ENCODE measurements at places on chromosomes 1 and 21.

DNA sequence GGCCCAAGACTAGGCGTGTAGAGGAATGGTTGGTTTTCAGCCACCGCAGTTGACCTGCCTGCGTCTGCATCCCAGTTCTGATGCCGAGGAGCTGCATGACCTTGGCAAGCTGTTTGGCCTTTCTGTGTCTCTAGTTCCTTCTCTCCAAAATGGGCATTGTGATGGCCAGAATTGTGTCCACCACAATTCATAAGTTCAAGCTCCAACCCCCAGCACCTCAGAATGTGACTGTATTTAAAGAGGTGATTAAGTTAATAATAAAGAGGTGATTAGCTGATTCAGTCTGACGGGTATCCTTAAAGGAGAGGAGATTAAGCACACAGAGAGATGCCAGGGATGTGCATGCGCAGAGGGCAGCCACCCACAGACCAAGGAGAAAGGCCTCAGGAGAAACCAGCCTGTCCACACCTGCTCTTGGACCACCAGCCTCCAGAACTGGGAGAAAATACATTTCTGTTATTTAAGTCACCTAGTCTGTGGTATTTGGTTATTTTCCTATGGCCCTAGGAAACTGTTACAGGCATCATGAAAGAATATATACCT is 28.5 kb downstream of the MAB21L3 start:
- no peak for DNase-seq

GRCh38 chr1:109821831-109822745 is 58.4 kb upstream of the EPS8L3 start:
- DNase-seq: no peak

GRCh38 chr21:36246080-36246631 is 73.8 kb upstream of the MORC3 start:
- DNase-seq: no peak

- DNase-seq: no peak
Measured at GRCh38 chr1:173688300-173688699, 18.6 kb upstream of the ANKRD45 start.

GRCh38 chr21:35616090-35616489 is 444.2 kb downstream of the SETD4 start:
- DNase-seq: no peak

GRCh38 chr1:100597061-100597741 is 59.3 kb downstream of the GPR88 start:
- DNase-seq: no peak

GRCh38 chr1:33316601-33317000 is 4.3 kb downstream of the A3GALT2 start:
- DNase-seq: no peak

- no peak for DNase-seq
Measured at GRCh38 chr1:214516434-214517326, 34.7 kb downstream of the PTPN14 start.

GRCh38 chr1:35795295-35795694 is 12.5 kb upstream of the AGO4 start:
- DNase-seq: no peak

GRCh38 chr21:17513214-17514123 is 626 bp downstream of the CXADR start:
- no peak for DNase-seq

- DNase-seq: no peak
Measured at GRCh38 chr1:8925406-8925805, 20.3 kb upstream of the CA6 start.

GRCh38 chr1:2080140-2080539 is 29.9 kb downstream of the PRKCZ start:
- DNase-seq: no peak

- DNase-seq: no peak
Measured at GRCh38 chr1:47871799-47872353, 125.3 kb downstream of the TRABD2B start.

- DNase-seq: no peak
Measured at GRCh38 chr21:45802425-45802824, 158.9 kb downstream of the PCBP3 start.

DNA sequence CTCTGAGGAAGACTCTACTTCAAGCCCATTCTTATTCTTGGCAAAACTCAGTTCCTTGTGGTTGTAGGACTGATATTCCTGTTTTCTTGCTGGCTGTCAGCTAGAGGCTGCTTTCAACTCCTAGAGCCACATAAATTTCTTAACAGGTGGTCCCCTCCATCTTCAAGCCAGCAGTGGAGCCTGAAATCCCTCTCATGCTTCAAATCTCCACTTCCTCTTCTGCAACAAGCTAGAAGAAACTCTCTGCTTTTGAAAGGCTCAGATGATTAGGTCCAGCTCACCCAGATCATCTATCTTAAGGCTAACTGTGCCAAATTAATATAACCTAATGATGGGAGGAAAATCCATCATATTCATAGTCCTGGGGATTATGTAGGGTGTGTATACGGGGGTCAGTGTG is 43.2 kb upstream of the CD34 start:
- DNase-seq: no peak

GRCh38 chr1:27109103-27109822 is 45.7 kb downstream of the SLC9A1 start:
- peak; percentile 38 for DNase-seq

- DNase-seq: no peak
Measured at GRCh38 chr1:215007880-215008279, 74.7 kb upstream of the KCNK2 start.

DNA sequence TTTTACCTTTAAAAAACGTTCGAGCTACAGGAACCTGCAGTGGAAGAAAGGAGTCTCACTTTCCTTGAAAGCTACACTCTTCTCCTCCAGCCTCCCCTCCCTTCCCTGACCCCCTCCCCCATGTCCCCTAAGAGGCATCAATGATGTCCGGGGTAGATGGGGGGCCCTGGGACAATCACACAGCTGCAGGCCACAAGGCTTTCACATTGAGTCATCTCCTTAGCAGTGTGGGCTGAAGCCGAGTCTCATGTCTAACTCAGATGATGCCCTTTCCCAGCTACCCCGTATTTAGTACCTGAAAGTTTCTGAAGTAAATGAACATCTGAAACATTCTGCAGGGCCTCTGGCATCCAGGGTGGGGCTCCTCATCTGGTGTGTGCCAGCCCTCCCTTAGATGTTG is 6.3 kb upstream of the GPR25 start:
- DNase-seq: peak; percentile 57

GRCh38 chr1:24857507-24858133 is 72.5 kb downstream of the RUNX3 start:
- no peak for DNase-seq

DNA sequence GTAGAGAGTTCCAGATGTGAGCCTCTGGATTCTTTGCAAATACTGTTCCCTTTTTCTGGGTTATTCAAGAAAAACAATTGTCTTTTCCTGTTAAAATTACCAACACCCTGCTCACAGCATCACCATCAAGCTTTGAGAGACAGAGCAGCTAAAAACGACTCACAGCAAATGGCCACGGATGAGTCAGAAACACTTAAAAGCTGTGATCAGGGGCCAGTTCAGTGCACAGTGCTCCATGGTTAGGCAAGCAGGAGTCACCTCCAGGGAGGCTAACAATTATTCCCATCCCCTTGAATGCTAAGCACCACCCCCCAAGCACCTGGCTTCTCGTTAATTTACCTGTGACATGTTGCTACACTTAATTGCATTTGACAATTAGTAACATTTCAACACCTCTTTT is 128.4 kb upstream of the CAMK1G start:
- DNase-seq: no peak

GRCh38 chr1:21334214-21335087 is 44.2 kb upstream of the ECE1 start:
- peak; percentile 62 for DNase-seq

- no peak for DNase-seq
Measured at GRCh38 chr1:183164963-183165362, 21.1 kb upstream of the LAMC2 start.

DNA sequence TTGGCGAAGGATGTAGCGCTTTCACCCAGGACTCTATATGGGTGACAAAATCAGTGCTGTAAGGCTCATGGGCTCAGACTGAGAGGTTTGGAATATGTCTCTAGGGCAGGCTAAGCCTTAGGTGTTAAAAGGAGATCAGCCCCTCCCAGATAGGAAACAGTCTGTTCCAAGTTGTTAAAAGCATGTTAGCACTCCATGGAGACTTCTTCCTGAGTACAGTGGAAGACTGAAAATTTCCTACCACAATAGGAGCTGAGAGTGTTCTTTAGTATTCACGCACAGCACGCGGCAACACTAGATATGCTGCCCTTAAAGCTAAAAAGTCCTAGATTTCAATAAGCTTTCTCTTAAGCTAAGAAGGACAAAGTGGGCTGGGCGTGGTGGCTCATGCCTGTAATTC is 122.1 kb downstream of the TRABD2B start:
- no peak for DNase-seq

GRCh38 chr1:195939844-195940243 is 668.4 kb downstream of the KCNT2 start:
- no peak for DNase-seq

DNA sequence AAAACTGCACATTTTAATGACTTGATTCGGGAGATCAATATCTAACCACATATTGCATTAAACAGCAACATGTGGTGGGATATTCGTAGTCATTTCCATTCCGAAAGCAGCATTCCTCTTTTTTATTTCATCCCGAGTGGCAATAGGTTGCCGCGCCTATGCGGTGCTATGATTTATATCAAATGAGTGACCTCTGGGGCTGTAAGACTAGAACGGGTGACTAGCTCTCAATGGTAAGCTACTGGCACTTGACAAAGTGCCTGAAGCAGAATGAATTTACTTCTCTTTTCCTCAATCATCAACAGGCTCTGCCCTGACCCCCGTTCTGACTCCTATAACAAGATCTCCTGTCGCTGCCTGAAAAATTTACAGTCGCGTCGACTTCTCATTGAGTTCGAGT is 162.3 kb downstream of the ZNF281 start:
- DNase-seq: no peak

DNA sequence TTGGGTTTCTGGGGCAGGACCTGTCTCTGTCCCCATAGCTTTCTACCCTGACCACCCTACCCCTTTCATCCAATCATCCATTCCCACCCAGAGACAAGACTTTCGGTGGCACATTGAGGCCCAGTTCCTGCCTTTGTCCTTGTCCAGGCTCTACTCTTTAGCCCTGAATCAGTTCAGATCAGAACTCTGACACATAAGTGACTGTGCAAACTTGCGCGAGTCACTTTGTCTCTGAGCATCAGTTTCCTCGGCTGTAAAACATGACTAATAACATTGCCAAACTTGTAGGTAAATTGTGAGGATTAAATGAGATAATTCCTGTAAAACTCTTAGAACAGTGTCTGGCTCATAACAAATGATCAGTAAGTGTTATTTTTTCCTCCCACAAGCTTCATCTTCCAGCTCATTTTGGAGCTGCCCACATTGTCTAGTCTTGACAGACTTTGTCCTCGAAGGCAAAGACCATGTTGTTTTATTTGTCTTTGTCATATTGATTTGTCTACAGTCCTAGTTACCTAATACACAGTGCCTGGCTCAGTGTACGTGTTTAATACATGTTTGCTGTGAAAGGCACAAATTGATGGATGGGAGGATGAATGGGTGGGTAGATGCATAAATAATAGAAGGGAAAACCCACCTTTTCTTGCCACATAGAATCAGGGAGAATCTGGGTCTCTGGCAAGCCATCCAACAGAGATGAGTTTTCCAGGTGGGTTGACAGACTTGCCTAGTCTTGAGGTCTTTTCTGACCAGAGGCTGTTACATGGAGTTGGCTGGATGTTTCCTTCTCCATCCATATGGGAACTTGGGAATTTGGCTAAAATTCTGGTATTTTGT is 262.9 kb downstream of the OMA1 start:
- no peak for DNase-seq

DNA sequence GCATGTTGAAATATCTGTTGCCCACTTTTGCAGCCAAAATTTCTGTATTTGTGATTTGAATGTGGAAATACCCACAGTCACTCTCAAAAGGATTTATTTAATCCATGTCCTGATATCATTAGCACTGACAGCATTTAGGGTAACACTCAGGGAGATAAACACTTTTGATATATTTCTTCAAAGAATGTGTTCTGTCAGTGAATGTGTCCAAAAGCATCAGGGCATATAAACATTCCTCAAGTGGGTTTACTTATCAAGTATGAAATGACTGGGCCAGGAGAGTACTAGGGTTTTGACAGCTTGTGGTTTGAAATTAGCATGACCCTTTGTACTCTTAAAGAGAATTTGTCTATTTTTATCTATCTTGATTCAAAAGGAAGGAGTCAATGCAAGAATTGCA is 1302.1 kb upstream of the ADGRL2 start:
- DNase-seq: no peak

DNA sequence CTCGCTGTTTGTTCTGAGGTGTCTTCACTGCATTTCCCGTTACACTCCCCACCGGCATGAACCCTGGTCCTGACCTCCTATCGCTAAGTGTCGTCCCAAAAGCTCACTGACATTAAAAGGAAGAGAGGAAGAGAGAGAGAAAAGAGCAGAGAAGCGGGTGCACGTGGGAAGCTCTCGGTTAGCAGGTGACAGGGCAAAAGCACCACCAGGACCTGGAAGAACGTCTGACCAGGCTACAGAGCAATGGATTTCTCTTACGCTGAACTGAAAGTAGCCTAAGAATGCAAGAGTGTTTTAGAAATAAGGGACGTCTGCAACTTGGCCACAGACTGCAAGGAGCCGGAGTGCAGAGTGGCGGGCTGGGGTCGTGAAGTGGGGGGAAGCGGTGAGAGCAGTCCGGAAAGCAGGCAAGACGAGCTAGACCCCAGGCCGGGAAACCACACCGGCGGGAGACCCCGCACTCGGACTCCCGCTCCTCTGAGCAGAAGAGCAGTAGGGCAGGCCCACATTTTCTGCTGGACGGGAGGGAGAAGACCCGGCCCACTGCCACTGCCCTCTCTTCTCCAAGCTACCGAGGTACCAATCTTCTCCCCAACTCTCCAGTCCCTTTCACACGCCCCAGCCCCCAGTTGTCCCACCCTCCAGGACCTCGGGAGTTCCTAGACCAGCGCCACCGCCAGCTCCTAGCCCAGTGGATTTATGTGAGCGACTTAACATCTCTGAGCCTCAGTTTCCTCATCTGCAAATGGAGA is 8.3 kb upstream of the MPZL1 start:
- DNase-seq: no peak

DNA sequence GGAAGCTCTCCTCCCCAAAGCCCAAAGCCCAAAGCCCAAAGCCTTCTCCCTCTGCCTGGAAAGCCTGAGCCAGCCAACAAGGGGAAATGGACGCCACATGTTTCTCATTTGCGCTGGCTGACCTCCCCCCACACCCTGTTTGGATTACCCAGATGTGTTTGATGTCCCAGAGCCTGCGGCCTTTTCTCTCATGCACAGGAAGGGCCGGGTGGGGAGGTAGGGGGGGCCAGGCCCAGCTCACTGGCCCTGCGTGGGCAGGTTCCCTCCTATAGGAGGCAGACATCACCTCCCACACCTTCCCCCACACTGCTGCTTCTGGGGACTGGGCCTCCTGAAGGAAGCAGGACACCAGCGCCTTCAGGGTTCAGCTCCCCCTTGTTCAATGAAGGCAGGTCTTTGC is 116.3 kb downstream of the NAV1 start:
- DNase-seq: no peak

GRCh38 chr1:11711490-11711889 is 20.0 kb downstream of the DRAXIN start:
- DNase-seq: no peak

- DNase-seq: no peak
Measured at GRCh38 chr1:119083479-119083878, 57.0 kb downstream of the WARS2 start.

- no peak for DNase-seq
Measured at GRCh38 chr1:205189131-205189530, 22.4 kb downstream of the DSTYK start.

GRCh38 chr1:219757890-219758289 is 145.0 kb upstream of the ZC3H11B start:
- no peak for DNase-seq
